ENCODE measurements at places on chromosomes 11 and 22.

DNA sequence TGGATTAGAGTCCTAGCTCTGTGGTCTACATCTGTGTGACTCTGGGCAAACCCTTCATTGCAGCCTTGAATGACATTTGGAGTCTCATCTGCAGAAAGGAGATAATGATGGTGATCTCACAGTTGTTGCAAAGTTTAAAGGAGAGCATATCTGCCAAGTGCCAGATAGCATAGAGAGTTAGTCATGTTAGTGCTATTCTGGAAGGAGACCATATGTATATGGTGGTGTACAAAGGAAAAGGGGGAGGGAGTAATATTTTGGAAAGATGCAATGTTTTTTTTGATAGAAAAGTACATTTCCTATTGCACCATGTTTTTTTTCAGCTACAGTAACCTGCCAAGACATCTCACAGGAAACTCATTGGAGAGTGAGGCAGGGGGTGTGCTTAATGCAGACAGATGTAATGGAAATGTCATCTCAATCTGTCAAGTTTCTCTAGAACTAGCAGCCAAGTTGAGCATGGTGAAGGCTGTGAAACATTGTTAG lies 92.1 kb upstream of the NARS2 start:
- no peak for DNase-seq

DNA sequence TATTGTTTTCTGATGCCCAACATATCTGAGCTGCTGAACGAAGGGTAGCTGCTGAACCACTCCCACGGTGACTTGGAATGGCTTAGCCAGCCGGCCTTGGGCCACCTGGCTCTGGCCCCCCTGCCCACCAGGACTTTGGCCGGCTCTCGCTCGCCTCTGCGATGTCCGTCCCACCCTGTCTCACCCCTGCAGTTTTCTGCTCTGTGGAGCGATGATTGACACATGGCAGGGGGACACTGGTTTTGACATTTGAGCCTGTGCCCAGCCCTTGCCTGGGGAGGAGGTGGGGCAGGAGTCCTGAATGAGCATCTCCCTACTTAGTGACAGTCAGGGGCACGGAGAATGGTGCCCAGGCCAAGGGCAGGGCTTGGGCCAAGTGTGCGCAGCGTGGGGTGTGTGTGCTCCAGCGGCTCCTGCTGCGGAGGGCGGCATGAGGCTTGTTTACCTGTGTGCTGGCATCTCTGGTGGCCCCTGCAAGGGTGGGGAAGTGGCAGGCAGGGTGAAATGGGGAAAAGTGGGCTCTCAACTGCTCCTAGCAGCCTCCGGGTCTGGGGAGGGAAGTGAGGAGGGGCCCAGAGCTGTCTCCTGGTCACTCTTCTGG lies 15.7 kb upstream of the CDKN1C start:
- DNase-seq = no peak

GRCh38 chr11:12329169-12329568 lies 48.2 kb upstream of the PARVA start:
- peak; percentile 42 for DNase-seq

GRCh38 chr11:11563200-11563975 lies 58.4 kb downstream of the GALNT18 start:
- DNase-seq = no peak

DNA sequence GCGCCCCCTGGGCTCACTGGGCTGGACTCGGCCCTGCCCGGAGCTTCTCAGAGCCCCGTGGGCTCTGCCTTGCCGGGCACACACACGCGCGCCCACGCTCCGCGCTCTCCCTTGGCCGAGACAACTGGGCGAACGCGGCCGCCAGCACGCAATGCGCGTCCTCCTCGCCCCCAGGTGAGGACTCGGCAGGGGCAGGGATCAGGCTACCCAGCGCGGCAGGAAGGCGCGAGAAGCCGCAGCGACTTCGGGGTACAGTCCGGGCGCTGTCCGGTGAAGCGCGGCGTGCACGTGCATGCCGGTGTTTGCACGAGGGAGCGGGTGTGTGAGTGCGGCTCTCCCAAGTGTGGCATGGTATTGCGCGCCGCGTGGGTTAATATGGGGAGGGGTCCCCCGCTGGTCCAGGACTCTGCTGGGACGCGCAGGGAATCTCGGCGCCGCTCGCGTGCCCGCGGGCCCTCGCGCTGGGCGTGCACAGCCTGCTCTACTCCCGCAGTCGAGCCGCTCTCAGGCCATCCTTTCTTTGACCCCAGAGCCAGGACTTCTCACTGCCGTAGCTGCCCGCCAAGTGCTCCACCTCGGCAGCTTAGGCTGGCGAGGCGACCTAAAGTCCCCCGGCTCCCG lies 5.4 kb downstream of the WNT7B start:
- DNase-seq = no peak

Measured in substantia nigra (tissue), 51 donors.